Kidney capillary endothelial cell (primary cell): ENCODE measurements at places on chromosomes 3 and 15.

GRCh38 chr15:28947221-28947674, 61.5 kb downstream of the APBA2 start:
- DNase-seq: no peak

DNA sequence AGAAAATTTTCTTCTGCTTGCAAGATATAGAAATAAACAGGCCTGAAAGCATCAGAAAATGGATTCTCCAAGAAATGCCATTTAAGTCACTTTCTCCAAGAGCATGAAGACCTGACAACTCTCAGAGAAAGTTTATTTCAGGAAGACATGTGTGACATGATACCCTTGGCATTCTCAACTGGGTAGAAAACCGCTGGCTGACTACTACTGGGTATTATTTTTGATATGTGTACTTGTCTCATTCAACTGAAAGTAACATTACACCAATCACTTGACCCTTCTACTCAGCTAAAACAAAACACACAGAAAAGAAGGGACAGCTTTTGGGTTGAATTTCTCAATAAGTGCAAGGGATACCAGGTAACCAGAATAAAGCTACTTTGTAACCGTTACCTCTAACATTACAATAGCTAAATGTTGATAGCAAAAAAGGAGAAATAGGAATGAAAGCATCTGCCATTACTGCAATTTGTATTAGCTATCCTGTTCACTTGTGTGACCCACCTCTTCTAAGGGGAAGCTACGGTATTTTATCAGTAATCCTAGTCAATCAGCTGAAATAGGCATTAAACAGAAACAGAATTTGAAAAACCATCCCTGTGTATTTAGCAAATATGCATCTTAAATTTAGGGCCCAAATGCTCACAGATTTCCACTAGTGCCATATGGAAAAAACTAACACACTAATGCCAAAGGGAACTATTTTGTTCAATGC, 7.3 kb downstream of the TRA2B start:
- no peak for DNase-seq

- no peak for DNase-seq
Observed at GRCh38 chr3:180359953-180360279, 242.0 kb upstream of the TTC14 start.

- peak; percentile 57 for DNase-seq
Observed at GRCh38 chr3:190101320-190102011, 19.2 kb downstream of the P3H2 start.

DNA sequence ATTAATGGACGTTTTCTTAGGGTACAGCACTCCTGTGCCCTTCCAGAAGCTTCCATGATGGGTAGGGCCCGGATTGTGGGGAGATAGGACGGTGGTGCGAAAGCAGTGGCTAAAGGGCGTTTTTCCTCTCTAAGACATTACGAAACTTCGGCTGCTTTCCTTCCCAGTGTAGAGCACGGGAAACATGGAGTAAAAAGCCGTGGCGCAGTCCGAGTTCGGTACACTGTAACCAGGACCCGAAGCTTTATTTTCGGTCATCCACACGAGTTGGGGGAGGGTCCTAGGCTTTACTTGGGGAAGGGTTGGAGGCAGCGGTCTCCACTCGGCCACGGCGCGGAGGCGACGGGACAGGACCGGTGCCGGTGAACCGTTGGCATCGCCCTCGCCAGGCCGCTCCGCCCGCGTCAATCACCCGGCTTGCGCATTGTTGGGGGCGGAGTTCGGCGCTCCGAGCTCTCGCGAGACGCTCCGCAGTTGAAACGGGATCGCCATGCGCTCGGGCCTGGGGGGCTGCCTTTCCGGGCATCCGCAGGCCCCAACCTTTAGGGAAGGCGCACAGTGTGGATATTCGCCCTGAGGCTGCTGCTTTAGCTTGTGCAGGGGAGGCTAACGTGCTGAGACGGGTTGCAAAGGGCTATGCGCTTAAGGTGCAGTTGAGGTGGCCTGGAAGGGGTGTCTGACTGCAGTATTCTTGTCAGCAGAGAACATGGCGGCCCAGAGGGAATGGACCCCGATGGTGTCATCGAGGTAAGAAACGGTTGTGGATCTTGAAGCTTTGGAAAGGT, 546 bp downstream of the EIF4A2 start:
- no peak for DNase-seq

GRCh38 chr3:79369306-79369705, 398.5 kb downstream of the ROBO1 start:
- DNase-seq: no peak

- DNase-seq: no peak
Observed at GRCh38 chr15:39299486-39300267, 281.2 kb upstream of the THBS1 start.

- no peak for DNase-seq
Observed at GRCh38 chr3:111548092-111548491, 6.1 kb downstream of the CD96 start.

DNA sequence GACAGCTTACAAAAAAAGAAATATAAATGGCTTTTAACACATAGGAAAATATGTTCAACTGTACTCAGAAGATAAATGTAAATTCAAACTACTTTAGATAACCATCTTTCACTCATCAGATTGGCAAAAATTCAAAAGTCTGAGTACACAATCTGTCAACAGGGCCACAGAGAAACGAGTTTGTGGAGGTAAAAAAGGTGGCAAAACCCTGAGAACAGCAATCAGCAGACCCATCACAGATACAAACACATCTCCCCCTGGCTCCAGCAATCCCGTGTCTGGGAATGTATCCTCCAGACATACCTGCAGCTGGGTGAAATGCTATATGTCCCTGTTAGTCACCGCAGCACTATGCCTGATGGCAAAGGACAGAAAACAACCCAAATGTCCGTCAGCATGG, 149.5 kb downstream of the OSBPL10 start:
- DNase-seq: no peak

DNA sequence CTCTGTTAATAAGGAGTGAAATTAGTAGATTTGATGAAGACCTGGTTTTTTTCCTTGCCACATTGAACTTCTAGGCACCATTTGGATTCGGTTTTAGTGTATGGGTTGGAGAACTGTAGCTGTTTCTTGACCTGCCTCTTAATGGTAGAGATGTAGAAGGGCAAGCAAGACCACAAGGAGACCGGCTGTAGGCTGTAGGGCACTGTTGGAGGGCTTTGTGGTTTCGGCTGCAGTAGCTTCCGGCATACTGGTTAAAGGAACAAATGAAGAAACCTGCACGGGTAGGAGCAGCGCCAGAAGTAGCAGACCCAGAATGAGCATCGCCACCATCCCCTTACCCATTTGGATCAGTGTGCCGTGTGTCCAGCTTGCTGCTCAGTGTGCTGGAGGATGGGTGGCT, 7.9 kb downstream of the PCLAF start:
- no peak for DNase-seq

- no peak for DNase-seq
Observed at GRCh38 chr3:167913219-167913835, 177.8 kb downstream of the SERPINI1 start.

- no peak for DNase-seq
Observed at GRCh38 chr3:194637066-194637465, 3.8 kb upstream of the TMEM44 start.

- no peak for DNase-seq
Observed at GRCh38 chr3:119781330-119782198, at the start of gene NR1I2. Gene NR1I2 (plus strand): TSS chr3:119782101.

DNA sequence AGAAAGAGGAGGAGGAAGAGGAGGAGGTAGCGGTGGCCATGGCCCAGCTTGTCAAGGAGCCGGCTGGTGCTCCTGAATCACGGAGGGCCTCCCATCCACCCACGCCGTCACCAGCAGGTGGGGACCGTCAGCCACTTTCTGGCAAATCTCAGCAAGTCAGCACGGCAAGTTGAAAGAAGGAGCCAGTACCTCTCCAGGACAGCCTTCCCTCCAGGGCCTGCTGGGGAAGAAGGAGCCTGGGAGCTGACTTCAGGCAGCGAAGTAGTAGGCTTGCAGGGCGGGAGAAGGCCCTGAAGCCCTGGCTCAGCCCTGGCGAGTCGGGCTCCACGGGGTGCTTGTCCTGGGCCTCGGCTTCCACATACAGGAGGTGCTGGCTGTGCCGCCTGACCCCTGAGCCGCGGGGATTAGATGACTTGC, 99.2 kb upstream of the TRPM1 start:
- DNase-seq: peak; percentile 40

DNA sequence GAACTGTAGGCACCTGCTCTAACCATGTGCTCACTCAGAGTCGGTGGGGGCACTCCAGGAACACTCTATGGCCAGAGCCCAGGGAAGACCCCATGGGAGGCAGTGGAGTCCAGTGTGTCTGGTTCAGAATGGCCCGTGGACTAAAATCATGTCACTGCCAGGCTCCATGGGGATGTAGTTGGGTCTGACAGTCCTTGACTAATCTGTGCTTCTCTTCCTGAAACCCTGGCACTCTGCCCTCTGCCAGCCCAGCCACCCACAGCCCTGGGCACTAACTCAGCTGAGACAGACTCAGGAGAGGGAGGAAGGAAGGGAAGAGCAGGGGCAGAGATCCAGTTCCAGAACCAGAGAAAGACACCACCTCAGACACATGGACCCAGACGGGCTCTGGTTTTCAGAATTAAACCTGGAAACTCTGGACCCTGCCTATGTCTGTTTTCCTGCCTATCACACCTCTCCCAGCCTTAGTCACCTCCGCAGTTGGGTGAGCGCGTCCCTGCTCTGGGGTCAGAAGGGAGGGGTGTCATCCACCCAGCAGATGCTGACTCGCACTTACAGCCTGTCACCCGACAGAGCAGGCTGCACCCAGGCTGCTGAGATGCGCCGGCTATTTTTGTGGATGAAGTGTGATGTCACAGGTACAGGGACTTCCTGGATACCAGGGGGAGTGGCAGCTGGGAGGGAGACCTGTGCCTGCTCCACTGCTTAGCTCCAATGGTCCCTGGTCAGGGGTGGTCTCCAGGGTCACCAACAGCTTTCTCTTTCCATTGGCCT, 56.8 kb upstream of the INSYN1 start:
- DNase-seq: peak; percentile 6

GRCh38 chr3:8942746-8943488, 20.4 kb downstream of the RAD18 start:
- DNase-seq: no peak

- DNase-seq: no peak
Observed at GRCh38 chr3:147422601-147423536, 13.7 kb downstream of the ZIC1 start.

GRCh38 chr3:44252332-44252959, 10.8 kb downstream of the TOPAZ1 start:
- no peak for DNase-seq

GRCh38 chr3:189148081-189148507, 23.7 kb upstream of the TPRG1 start:
- peak; percentile 70 for DNase-seq

DNA sequence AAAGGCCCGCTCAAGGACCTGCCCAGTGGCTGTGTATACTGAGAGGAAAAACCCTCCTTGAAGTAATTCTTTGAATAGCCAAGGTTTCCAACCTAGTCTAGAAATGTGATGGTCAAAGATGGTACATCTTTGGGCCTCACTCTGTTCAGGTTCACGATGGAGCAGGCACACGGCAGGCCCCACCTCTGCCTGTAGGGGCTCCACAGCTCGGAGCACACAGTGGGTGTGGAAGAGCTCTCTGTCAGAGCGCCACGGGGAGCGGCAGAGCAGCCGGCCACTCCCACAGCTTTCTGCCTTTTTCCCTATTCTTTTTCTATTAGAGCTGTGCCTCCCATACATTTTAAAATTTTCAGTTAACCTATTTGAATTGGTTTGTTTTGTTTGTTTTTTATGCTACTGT, 89.5 kb downstream of the CTNNB1 start:
- DNase-seq: no peak

- DNase-seq: no peak
Observed at GRCh38 chr3:161355508-161355907, 15.8 kb downstream of the SPTSSB start.

GRCh38 chr3:155001289-155002010, 78.7 kb upstream of the MME start:
- DNase-seq: no peak

GRCh38 chr3:133089906-133090485, 51.8 kb downstream of the TMEM108 start:
- DNase-seq: no peak

DNA sequence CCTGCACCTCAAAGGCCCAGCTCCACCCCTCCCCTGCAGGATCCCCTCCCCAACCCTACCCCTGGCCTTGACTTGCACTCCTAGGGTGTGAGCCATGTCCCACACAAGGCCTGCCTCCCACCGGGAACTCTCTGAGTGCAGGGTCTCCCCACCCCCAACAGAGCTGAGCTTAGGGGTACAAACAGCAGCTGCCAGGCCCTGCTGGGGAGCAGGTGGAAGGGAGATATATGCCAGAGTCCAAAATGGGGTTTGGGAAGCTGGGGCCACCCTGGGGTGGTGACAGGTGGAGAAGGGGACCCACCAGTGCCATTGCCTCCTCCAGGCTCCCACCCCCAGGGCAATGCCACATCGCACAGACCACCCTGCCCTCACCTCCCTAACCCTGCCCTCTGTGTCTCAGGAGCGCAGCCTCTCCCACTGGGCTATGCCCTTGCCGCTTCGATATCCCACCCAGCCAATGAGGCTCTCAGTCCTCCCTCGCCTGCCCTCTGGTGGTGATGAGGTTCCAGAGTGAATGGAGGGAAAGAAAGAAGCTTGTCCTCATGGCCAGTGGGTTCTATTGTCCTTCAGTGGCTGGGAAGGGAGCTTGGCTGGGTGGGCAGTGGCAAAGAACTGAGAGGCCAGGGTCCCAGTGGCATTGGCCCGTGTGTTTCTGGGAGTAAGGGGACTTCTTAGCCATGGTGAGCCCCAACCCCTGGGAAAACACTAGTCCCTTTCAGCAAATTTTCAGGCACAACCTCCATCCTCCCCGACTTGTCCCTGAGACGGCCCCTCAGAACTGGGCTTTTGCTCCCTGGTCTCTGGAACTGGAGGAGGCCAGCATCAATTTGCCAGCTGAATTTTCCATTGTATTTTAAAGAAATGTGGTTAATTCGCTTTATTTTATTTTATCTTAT, 46.8 kb downstream of the CYP11A1 start:
- no peak for DNase-seq

DNA sequence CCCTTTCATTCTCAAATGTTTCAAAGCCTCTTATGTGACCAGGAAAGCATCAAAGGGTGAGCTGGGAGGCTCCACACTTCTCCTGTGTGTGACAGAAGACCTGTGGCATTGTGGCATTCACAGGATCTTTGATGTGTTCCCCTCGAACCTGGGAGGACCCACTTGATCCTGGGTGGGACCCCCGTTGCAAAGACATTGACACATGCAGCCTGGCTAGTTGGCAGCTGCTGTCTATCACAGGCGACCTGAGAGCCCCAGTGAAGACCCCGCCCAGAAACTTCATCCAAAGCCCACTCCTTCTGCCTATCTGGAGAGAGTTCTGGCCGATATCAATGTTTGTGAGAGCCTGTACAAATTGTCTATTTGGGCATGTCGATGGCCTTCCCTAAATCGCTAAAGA, 140.4 kb upstream of the ATP2B2 start:
- no peak for DNase-seq
